Left forelimb (tissue), 1 donor: ENCODE measurements at places on chromosomes 5 and 9.

GRCh38 chr5:176391999-176392398 lies 3.4 kb downstream of the HIGD2A start:
- DNase-seq: no peak

GRCh38 chr9:133105461-133105770 lies 15.6 kb downstream of the RALGDS start:
- peak; percentile 62 for DNase-seq

DNA sequence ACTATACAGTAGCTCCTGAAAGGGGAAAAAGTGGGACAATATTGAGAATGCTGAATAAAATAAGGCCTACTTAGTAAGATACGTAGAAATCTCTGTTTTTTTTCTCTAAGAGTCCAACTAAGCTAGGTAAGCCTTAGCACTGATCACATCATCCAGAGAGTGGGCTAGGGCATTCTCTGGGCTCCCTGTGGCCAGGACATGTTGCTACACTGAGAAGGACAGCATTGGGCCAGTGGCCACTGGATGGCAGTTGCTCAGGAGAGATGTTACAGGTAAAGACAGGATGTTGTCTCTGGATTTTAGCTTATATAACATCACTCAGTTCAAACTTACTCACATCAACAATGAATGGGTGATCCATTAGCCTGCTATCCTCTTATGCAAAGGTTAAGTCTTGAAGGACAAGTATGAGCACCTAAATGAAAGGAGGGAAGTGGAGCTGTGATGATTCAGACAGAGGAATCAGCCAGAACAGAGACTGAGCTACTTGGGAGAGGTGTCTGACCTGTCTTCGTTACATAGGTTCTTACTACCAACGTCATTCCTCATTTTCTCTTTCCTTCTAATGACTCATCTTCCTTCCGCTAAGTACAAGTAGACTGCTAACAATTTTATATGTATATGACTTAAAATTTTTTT lies 226.6 kb upstream of the ADCY2 start:
- no peak for DNase-seq

DNA sequence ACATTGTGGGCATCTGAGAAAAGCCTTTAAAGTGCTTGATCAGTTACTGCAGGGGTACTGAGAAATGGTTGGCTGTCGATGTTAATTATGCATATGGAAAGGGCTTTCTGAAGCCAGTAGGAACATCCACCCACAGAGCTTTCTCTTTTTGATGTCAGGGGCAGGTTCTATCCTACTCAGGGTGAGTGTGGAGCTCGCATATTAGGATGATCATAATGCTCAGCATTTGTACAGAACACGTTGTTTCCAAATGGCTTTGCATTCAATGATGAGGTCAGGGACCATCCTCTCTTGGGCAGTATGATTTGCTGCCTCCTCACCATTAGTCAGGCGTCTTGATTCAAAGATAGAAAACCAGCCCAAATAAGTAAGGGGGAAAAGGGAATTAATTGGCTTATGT lies 141.9 kb downstream of the HMHB1 start:
- DNase-seq: no peak

DNA sequence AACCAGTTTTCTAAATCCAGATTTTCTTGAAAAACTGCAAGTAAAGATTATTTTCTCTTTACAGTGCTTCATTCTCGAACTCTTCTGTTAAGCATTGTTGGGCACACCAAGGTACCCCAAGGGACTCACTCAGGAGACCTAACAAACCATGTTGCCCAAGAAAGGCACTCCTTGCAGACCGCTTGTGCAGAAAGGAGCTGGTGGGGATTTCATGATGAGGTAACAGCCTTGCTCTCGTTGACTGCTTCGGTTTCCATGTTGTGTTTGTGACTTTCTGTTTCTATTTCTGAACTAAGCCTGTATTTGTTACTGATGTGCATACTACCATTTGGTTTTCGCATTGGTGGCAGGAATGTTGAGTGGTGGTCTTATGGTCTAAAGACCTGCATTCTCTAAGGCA lies 266.6 kb upstream of the DAP start:
- DNase-seq: no peak

- DNase-seq: no peak
Measured at GRCh38 chr9:130010151-130010988, 32.6 kb downstream of the FNBP1 start.

- no peak for DNase-seq
Measured at GRCh38 chr5:153792305-153792704, 246.4 kb downstream of the FAM114A2 start.

GRCh38 chr5:110258460-110259216 lies 467.8 kb downstream of the TMEM232 start:
- DNase-seq: no peak

DNA sequence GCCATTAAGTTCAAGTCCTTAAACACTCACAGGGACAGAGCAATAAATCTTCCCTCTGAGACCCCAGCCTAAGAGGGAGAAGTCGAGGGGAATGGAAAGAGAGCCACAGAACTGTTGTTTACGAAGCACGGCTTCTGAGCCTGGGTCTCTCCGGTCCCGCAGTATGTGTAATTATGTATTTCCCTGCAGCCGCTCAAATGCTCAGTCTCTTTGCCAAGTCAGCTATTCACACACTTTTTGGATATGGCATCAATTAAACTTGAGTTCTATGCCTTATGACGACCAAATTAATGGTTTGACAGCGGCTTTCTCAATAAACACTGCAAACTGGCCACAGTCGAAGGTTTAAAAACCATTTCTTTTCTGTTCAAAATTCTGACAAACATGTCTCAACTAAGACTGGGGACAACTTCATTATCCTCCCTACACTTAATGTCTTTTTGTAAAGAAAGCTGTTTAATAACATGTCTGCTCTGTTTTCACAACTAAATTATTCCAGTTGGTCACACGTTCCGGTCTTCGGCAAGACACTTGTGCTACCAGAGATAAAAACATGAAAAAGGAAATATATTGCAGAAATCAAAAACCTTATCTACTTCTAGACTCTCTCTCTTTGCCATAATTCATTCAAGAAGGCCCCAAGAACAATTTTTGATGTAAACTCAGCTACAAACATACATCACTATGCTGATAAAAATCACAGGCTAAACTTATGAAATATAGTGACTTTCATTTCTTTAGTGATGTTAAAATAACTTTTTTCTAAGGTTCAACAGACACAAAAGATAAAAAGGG lies 203.2 kb downstream of the GAPVD1 start:
- DNase-seq: no peak

- no peak for DNase-seq
Measured at GRCh38 chr5:142286111-142286510, 38.7 kb downstream of the SPRY4 start.

DNA sequence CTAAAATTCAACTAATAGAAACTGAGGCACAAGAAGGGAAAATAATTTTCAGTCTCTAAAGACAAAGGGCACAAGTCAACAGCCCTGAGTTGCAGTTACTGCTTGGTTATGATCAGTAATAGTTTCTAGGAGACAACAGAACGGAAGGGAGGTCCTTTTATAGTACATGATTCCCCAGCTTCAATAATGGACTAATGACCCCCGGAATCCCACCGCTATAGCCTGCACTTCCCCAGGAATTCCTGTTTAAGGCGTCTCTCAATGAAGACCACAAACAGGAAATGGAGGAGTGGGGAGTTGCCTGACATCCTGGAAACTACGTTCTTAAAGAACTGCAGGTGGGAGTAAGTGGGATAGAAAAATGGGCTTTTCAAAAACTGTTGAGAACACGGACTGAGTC lies 60.6 kb downstream of the DIAPH1 start:
- no peak for DNase-seq

DNA sequence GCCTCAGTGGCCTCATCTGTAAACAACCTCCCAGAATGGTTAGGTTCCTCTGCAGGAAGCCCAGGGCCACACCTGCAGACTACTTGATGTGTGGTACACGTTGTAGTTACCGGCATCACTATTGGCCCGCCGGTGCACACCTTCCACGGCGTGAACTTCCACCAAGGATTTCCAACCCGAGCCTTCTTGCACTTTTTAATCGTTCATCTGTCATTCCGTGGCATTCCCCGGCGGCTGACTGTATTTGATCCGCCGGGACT lies 5.3 kb upstream of the TRIM41 start:
- DNase-seq: no peak

DNA sequence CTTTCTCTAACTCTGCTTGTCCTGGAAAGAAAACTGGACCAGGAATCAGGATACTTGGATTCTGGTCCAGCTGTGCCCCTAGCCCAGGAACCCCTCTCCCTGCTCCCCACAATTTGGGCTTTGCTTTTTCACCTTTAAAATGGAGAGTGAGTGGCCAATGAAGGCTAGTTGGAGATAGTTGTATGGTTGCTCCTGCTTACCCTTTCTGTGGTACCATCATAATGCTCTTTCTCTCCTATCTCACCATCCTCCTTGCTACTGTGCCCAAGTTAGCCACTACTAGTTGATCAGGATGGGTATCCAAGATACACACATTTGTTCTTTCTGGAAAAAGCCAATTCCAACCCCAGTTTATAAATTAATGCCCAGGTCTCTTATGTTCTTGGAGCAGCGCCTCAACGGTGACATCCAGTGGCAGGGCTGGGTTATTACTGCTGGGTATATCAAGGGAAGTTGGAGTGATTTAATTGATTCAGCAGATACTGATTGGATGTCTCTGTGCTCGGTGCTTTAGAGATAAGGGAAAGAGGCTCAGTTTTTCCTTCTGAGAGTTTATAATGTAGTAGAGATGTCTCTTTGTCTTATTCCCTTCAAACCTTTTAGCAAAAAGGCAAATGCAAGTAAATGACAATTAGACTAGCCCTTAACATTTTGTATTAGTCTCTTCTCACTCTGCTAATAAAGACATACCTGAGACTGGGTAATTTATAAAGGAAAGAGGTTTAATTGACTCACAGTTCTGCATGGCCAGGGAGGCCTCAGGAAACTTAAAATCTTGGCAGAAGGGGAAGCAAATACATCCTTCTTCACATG lies 38.5 kb downstream of the FAXDC2 start:
- DNase-seq: no peak

GRCh38 chr5:173671121-173671949 lies 54.9 kb upstream of the BOD1 start:
- DNase-seq: peak; percentile 28
